Activated T-helper 2 cell treated with anti-CD3 and anti-CD28 coated beads, Interferon-gamma antibody, Interleukin-2, Interleukin-4, amounts not matched to agents 10 μg/mL and 5 μg/mL and 100 μg/mL, durations not matched to agents 14 hours and 24 hours and 36 hours (primary cell): ENCODE measurements at places on chromosomes 5 and 9. TPM values are rescaled to one million over a fixed set of nuclear protein-coding genes. Genes with fewer than 3 reads are reported as not detected.

Gene SOHLH1
- total RNA-seq = not detected in 2 replicates

Gene SAP30L
- 35.9 and 36.0 TPM in 2 replicates for total RNA-seq

Gene GPX3
- 0.46 TPM in 1 of 2 replicates, not detected in the other for total RNA-seq

Gene HBEGF
- total RNA-seq = 15.7 and 17.1 TPM in 2 replicates

DNA sequence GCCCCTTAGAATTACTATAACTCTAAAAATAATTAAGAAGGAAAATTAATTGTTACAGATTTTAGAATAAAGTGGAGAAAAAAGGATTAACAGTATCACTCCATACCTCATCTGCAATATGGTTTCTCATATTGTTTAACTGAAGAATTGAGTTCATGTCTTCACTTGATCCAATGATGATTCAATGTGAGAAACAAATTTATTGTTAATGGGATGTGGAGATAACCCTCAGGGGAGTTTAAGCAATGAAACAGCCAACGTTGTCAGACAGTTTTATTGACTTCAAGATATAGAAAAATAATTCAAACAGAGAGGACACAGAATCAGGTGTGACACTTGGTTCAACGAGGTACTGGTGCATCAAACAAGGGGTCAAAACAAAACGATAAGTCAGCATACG lies 665.2 kb upstream of the ACO1 start:
- H3K4me1 ChIP-seq = no peaks in the 10 kb centered on the region
- no peak for DNase-seq
- no peak overlapping the region for H3K27ac ChIP-seq
- H3K36me3 ChIP-seq = no peaks in the 10 kb centered on the region

DNA sequence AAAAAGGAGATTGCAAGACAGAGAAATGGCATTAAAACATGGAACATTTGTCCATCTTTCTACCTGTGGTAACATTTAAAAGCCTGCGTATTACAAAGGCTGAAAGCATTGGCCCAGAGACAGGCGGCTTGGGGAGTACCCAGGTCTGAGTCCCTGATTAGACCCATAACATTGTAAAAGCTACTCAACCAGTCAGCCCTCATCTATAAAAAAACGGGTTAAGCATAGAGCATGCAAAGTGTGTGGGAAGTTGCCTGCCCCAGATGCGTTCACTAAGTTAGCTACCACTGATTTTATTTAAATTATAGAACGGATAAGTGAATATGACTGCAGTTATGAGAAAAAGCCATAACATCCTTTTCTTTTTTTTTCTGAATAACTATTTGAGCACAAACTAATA lies 276.1 kb downstream of the CDH12 start:
- H3K4me1 ChIP-seq = no peaks in the 10 kb centered on the region
- H3K36me3 ChIP-seq = no peaks in the 10 kb centered on the region
- DNase-seq = no peak
- no peak overlapping the region for H3K4me3 ChIP-seq
